ENCODE measurements at places on chromosomes 1 and 21.

GRCh38 chr1:32920833-32921232 is 19.6 kb upstream of the TMEM54 start:
- no peak for DNase-seq

DNA sequence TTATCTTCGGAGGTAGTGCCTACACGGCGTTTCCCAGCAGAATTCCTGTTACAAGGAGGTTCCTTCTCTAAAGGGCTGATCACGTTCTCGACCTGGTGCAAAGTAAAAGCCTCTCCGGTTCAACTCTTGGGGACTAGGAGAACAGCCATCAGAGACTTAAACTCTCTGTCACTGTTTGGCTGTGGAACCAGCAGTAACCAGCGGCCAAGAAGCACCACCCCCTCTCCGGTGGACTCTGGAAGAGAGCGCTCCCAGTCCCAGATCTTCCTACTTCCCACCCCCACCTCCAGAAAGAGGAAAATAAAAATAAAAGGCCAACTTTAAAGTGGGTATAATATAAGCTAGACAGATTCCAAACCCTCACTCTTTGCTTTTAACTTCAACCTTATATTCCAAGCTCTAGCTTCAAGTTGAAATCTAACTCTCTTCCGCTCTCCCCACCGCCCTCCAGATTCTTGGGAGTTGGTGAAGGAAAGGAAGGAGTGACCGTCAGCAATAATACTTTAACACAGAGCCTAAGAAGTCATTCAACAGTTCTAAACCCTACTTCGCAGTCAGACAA is 2.9 kb downstream of the BRINP3 start:
- DNase-seq = no peak

DNA sequence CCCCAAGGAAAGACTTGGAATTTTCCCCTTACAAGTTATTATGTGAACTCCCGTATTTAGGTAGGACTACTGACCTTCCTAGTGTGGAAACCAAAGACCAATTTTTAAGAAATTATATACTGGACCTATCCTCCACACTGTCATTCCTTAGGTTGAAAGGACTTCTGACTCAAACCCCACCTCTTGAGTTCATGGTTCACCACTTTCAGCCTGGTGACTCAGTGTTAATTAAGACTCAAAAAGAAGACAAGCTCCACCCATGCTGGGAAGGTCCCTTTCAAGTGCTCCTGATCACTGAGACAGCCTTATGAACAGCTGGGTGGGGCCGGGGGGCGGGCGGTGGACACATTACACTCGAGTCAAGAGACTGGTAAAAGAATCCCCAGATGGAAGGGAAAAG is 113.2 kb downstream of the LRRC53 start:
- no peak for DNase-seq

DNA sequence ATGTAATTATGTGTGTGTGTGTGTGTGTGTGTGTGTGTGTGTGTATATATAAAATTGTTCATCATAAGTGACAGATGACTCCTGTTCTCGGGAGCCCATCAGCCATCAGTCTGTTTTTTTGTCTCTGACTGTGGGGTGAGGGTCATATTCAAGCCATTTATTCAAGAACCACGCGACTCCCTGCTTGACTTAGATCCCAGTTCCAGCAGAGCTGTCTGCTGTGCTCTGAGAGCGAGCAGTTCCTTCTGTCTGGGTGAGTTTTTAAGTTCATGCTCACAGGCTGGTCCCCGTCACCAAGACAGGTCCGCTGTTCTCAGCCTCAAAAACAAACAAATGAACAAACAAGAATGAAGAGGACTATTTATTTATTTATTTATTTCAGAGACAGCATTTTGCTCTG is 18.3 kb upstream of the NPPB start:
- DNase-seq = no peak

GRCh38 chr1:167546935-167547334 is 6.6 kb downstream of the CREG1 start:
- no peak for DNase-seq

GRCh38 chr1:63914706-63915105 is 140.9 kb downstream of the ROR1 start:
- no peak for DNase-seq

GRCh38 chr1:172431204-172431603 is 10.7 kb downstream of the C1orf105 start:
- DNase-seq = no peak

DNA sequence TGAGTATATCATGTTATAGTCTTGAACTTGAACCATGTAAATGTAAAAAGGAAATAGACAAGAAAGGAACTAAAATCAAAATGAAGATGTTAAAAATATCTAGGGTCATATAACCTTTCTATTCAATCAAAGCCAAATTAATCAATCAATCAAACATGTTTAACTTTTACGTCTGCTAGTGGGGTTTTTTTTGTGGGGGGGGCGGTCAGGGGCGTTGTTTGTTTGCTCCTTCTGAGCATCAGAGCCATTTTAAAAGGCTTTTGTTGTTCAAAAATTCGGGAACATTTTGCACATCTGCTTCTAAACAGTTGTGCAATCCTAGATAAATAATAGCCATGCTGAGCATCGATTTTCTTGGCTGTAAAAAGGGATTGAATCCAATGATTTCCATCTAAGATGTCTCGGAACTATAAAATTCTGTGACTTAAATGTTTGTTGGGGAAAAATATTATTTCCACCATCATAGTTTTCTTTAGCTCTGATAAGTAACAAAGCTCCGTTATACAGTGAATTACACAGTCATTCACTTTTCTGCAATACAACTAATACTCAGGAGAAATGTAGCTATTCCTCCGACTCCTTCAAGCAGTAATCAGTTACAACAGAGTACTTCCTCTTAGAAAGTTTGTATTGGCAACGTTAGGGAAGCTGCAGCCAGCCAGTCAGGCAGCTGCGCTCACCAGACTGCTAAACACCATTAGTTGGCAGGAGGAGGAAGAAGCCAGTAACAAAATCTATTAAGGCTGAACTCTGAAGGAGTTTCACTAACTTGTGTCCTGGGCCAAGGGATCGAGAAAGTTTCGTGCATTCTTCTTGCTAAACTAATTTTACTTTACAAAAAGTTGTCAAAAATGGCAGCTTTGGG is 2.2 kb downstream of the SPATA6 start:
- no peak for DNase-seq

DNA sequence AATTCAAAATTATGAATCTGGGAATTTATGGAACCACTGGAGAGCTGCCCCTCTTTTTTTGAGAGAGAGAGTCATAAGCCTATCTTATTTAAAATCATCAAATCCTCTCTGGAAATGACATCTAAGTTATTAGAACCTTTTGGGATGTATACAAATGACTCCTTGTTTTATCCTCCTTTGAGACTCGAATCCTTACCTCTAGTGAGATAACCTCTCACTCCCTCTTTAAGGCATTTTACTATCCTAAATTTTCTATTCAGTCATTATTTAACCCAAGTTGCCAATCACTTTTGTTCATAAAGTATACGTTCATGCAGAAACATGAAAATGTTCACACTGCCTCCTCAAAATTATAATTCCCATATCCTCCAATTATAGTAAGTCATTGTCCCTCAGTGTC is 313.6 kb upstream of the C1orf87 start:
- no peak for DNase-seq

DNA sequence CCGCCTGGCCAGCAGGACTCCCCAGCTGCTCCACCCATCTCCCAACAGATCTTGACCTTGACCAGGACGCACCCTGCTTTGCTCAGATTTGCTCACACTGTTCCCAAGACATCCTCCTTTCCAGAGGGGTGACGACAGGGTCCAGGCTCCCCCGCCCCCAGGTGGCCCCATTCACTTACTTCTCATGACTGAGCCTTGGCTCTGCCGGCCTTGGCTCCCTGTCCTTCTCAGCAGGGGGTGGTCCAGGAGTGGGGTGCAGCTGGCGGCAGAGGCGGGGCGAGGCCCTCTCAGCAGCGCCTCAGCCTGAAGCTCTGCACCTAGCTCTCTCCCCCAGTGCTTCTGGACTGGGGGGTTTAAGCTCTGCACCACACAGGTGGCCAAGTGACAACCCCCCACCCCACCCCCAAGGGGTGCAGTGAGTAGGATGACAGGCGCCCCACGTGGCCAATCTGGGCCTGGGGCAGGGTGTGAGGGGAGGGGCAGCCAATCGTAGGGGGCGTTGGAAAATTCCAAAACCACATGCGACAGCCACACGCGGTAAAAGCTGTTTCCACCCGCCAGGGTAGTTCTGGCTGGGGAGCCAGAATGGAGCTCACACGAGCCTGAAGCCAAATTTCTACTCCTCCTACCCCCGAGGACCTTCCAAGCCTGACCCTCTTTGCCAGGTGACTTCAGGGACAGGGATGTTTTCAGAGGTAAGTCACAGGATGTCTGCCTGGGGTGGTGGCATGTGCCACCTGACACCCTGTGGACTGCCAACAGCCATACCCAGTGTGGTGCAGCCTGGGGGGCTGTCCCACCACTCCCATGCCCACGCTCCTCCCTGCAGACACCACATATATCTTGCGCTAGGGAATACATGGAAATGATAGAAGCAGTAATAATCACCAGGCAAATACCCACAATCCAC is 5.6 kb downstream of the RORC start:
- DNase-seq = no peak

DNA sequence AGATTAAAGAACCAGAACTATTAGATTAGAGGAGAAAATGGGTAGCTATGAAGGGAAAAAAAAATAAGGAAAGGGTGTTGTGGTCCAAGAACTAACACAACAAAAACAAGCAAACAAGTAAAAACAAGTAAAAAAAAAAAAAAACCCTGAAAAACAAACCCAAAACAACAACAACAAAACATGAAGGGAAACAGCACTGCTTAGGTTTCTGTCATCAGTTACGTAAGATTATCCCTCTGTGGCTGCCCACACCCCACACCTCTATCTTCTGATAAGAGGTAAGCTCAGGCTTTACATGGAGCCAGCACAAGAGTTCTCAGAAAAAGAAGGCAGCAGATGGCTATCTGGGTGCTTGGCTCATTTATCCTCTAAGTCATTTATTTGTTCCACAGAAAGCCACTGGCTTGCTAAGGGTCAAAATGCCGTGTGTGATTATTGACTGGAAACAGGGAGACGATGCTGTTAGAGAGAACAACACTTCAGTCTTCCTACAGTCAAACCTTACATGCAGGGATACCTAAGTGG is 57.5 kb downstream of the KIAA0319L start:
- DNase-seq = peak; percentile 23

GRCh38 chr1:38303843-38304242 is 257.2 kb upstream of the POU3F1 start:
- no peak for DNase-seq

DNA sequence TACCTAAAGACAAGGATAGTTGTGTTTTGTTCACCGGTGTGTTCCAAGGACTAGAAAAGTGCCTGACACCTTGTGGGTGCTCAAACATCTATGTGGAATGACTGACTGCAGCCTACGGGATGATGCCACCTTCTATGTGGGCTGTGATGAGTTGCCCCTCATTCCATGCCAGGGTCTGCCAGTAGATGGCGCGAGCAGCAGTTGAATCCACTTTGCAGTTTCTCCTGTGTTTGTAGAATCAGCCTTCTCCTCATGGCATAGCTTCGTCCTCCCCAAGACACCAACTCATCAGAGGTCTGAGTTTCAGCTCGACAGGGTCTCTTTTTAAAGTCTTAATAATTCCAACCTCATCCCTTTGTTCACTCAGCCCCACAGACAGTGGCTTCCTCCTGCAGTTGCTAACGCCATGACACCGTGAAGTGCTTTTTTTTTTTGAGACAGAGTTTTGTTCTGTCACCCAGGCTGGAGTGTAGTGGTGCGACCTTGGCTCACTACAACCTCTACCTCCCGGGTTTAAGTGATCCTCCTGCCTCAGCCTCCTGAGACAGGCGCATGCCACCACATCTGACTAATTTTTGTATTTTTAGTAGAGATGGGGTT is 133.7 kb downstream of the CAPN8 start:
- DNase-seq = peak; percentile 19

DNA sequence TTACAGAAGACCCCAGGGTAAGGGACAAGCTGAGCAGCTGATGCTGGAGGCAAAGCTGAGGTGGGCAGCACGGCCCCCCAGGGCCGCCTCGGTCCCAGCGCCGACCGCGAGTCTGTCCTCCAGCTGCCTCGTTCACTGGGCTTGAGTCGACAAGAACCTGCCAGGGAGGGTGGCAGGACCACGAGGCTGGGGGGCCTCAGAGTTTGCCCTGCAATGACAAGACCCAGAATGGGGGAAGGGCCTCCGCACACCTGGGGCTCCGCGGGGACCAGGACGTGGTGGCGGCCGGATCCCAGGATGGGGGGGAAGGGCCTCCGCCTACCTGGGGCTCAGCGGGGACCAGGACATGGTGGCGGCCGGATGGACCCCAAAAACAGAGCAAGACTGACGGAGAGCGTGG is 53.9 kb upstream of the COL18A1 start:
- no peak for DNase-seq

GRCh38 chr1:22814176-22815042 is 103.8 kb downstream of the EPHB2 start:
- no peak for DNase-seq

DNA sequence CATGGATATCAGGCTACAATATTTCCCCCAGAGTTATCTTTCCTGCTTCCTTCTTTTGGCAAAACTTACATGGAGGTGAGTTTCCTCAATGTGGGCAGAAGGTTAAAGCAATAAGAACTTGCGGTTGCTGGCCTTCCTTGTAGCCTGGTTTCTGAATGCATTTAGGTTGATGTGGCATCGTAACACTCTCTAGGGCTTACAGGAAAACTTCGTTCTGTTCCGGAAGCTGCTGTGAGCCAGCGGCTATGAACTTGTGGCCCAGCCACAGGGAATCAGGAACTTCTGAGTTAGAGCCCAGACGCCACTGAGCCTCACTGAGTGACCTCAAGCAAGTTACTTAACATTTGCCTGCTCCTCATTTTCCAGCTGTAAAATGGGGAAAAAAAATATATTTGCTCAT is 623.4 kb upstream of the ADAMTS5 start:
- no peak for DNase-seq

GRCh38 chr1:231233735-231234417 is 7.1 kb upstream of the GNPAT start:
- no peak for DNase-seq

GRCh38 chr21:43189936-43190335 is 21.1 kb downstream of the CRYAA start:
- DNase-seq = no peak

DNA sequence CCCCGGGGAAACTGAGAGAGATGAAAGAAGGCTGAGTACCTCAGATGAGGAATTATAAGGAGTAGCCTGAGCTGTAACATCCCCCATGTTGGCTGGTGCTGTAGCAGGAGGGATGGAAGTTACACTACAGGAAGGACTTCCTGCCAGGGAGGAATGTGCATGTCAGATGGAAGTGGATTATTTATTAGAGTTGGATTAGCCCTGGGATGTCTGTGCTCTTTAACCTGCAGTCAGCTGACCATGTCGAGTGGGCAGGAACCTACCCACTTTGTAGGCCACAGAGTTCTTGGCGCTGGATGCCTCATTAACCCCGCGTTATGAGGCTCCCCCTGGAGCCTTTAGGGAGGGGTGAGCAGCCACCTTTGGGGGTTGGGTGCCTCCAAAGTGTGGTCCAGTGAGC is 757 bp upstream of the SEMA4A start:
- DNase-seq = no peak
